ENCODE measurements at places on chromosomes 6 and 20.

GRCh38 chr6:157288575-157288974, 34.7 kb downstream of the TMEM242 start:
- DNase-seq: no peak

- DNase-seq: no peak
Measured at GRCh38 chr6:36095497-36096391, 34.6 kb upstream of the MAPK13 start.

GRCh38 chr20:21570285-21570992, 56.6 kb upstream of the NKX2-2 start:
- no peak for DNase-seq

- no peak for DNase-seq
Measured at GRCh38 chr6:34718976-34719375, 22.4 kb upstream of the ILRUN start.

GRCh38 chr20:25020345-25020744, 27.8 kb upstream of the APMAP start:
- DNase-seq: no peak

DNA sequence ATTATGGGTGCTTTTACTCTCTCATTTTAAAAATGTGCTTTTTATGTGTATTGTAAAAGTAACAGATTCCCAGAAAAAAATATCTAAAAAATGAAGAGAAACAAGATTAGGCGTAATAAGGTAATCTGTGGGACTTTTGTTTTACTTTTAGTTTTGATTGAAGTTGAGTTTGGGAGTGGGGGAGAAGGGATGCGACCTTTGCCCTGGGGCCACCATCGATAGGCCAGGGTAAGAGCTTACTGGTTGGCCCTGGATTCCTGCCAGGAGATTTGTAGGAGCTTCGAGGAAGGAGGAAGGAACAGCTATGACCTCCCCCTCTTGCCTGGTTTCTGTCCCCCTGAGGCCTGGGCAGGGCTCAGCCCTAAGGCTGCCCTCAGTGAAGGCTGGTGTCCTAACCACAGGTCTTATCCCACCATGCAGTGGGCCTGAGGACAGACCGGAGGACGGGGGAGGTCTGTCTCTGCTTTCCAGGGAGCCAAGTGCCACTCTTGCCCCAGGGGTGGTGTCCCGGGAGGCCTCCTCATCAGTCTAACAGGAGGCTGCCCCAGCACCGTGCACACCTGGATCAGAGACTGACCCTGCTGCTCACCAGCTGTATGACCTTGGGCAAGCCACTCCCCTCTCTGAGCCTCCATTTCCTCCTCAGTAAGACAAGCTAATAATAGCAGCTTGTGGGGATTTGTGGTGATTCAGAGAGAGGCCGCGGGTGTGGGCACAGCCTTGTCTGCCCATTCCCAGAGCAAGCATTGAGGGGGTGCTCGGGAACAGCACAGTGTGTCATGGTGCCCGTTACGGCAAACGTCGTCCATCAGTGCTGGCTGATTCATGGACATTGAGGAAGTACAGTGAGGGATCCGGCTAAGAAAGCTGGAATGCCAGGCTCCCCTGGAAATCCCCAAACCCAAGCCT, 21.2 kb downstream of the TGM2 start:
- no peak for DNase-seq

GRCh38 chr6:108877046-108877751, 29.0 kb downstream of the ARMC2 start:
- no peak for DNase-seq

- peak; percentile 59 for DNase-seq
Measured at GRCh38 chr20:33994222-33994913, 657 bp downstream of the RALY start.

DNA sequence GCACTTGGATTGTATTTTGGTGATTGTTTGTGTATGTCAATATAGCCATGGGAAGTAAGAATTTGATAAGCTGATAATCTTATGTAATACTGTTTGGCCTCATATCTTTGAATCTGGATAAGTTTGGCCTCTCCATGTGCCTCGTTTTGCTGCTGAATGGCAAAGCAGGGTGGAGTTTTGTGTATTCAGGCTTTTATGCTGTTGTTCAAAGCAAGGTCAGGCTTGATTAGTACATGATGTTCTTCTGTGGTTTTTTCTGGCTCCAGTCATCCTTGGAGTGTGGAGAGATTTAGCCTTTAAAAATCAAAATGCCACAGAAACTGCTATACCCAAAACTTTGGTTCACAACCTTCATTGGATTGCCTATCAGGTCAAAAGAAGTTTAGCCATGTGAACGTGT, 728.9 kb upstream of the GJE1 start:
- DNase-seq: no peak

- DNase-seq: no peak
Measured at GRCh38 chr6:127956260-127956888, 55.5 kb upstream of the THEMIS start.

DNA sequence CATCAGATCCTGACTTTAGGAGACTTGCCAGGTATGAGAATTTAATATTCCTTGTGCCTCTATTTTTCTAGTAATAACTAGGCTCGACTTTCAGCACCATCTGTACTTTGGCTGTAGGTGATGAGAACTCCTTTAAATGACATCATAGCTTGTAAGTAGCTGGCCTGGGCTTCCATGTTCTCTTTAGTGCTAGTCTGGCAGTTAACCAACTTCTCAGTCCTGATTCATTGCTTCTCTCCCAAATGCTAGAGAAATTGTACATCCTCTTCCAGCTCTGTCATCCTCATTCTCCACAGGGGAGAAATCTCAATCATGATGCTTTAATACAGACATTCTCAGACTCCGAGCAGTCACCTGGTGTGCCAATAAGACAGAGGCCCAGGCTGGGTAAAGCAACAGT, 143.5 kb upstream of the MOCS1 start:
- no peak for DNase-seq

- DNase-seq: no peak
Measured at GRCh38 chr20:23255716-23256385, 94.7 kb upstream of the NXT1 start.

GRCh38 chr6:47230579-47230978, 79.1 kb downstream of the TNFRSF21 start:
- no peak for DNase-seq

- no peak for DNase-seq
Measured at GRCh38 chr20:58511364-58511763, 3.8 kb downstream of the APCDD1L start.

- DNase-seq: no peak
Measured at GRCh38 chr20:46784436-46785127, 75.1 kb downstream of the SLC2A10 start.

DNA sequence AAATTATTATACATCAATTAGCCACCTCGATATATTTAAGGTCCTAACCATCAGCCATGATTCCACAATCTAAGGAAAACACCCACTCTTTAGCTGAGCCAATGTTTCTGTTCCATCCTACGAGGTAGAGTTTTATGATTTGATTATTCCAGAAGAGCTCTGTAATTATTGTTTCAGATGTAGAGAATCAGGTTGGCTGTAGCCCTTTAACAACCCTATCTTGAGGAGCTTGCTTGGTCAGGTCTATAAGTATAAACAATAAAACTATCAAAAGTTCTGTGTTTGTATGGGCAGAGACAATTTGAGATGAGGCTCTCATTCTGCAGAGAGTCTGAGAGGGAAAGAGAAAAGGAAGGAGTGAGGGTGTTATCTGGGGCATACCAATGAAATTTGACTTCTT, at the start of gene PBOV1:
Gene PBOV1, minus strand, starts transcription at position 43 of the 400 bp plus-strand sequence. CDS start 96 bp downstream, outside the sequence.
- no peak for DNase-seq

DNA sequence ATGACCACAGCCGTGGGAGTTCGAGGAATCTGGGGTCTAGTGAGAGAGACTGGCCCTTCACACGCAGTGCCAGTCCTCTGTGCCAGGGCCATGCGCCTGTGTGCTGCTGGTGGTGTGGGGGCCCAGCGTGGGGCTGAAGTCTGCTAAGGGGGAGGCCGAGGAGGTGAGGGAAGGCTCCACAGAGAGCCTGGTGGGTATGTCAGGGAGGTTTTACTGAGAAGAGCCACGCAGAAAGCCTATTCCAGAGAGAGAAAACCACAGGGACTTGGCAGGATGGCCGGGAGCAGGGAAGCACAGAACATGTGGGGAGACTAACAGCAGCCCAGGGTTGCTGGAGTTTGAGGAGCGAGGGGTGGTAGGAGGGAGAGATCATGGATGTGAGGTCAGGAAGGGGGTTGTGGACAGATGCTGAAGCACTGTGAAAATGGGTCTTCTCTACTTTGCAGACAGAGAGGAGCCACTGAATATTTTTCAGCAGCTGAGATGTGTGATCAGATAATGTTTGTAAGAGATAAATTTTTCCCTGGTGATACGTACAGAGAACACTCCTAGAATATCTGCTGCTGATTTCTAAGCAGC, 35.3 kb downstream of the DUSP22 start:
- no peak for DNase-seq

GRCh38 chr6:145903356-145904102, 60.6 kb downstream of the SHPRH start:
- DNase-seq: no peak
